Activated CD4-positive, alpha-beta T cell treated with anti-CD3 and anti-CD28 coated beads for 48 hours (primary cell): ENCODE measurements at places on chromosomes 1 and 21.

DNA sequence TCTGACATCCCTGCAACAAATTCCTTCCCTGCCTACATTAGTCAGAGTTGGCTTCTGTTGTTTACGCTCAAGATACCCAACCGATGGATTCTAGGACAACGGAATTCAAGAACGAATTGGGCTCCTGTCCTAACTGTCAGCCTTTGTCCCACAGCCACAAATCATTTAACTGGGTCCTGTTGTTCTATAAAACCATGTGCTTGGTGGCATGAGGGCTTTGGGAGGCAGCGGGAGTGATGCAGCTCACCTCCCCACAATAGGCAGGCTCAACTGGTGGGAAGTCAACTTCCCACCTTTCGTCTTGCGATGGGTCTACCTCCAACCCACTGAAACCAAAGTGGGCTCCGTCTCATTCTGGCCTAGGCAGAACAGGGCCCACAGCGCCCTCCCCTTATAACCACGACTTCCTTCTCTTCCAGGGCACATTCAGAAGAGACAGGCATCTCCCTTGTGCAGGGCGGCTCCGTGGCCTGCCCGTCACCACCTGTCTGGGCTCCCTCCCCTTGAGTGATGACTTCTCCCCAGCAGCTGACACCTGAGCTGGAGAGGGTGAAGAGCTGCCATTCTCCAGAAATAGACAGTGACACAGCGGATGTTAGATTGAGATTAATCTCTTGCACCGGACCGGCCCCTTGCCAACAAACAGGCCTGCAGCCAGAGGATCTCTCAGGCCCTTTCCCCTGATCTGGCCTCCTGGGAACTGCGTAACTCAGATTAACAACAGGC lies 26.5 kb downstream of the LRRC38 start:
- no peak for DNase-seq

DNA sequence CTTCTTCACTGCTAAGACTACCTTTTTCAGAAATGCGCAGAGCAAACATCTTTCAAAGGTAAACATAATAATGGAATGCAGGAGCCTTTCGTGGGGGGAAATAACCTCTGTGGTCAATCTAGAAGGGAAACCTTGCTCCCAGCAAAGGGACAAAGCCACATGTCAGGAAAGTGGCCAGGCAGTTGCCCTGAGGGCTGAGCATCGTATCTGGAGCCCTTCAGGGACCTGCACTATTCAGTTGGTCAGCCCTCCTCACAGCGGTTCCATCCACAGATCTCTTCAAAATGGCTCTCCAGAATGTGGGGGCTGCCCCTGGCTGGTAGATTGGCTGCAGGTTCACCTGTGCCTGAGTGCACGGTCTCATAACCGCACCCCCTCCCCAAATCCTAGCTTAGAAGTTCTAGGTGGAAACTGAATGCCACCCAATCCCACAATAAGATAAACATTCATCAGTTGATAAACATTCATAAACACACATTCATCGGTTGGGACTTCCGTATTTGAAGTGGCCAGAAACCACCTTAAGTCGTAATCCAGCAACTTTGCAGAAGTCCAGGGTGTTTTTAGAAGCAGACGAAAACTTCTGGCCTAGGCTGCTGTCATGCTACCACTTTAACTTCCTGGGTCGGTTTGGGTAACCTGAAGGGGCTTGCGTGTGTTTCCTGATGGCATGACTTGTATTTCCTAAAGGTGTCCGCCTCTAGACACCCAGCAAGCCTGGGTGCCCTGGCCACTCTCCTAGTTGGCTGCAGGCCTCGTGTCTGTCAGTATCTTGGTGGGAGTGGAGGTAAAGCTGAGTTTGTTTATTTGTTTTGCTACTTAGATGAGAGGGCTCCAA lies 50.5 kb downstream of the RASSF5 start:
- DNase-seq: peak; percentile 51

DNA sequence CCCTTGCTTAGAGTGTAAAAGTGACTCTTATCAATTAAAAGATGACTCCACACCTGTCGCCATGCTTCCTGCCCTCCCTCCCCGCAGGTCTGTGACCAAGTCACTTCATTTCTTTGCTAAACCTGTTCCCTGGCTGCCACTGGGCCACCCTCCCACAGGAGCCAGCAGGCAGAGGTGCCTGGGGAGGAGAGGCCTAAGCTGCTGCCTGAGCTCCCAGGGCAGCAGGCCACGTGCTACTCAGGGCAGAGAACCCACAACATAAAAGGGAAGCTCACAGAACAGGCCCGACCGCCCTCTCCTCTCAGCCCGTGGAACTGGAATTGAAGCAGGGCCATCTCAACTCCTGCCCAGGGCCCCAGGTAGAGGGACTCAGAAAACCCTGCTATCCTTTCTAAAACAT lies 4.9 kb downstream of the C1orf198 start:
- no peak for DNase-seq

DNA sequence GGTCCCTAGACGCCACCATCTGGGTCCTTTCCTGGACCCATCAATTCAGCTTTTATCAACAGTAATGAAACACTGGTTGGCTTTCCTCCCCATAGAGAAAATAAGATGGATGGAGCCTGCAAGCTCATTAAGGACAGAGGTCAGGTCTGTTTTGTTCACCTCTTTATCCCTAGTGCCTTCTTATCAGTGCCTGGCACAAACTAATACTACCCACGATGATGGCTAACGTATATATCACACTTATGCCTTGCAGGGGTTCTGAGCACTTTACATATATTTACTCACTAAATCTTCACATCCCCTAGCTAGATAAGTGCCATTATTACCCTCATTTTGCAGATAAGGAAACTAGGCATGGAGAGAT lies 5.1 kb upstream of the UBXN10 start:
- DNase-seq: no peak

DNA sequence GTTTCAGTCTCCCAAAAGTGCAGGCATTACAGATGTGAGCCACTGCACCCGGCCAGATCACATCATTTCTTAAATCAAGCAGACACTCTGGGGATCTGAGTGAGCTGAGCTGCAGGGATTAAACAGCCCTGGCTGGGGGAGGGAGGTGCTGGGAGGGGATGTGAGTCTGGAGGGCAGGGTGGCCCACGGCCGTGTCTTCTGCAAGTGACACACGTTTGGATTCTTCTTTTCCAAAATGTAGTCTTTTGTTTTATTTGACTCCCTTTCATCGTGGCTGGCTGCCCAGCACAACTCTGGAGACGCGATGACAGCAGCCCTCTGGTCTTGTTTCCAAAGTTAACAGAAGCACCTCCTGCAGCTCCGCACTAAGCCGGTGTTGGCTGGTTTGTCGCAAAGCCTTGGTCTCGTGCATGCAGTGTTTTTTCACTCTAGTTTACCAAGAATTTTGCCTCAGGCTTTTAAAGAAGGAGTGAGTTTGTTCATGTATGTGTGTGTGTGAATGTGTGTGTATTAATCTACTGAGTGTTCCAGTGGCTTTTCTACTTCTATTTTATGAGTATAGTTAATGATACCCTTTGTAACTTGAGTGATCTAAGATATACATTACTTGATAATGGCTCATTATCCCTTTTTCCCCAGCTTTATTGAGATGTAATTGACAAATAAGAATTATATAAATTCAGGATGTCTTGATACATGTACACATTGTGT lies 2.8 kb upstream of the KRTAP10-5 start:
- DNase-seq: no peak

- DNase-seq: no peak
Observed at GRCh38 chr1:26411624-26412074, 1.0 kb downstream of the LIN28A start.

- DNase-seq: no peak
Observed at GRCh38 chr21:45765375-45765774, 121.8 kb downstream of the PCBP3 start.

GRCh38 chr1:201719812-201720521 lies 109.0 kb upstream of the IPO9 start:
- DNase-seq: no peak

DNA sequence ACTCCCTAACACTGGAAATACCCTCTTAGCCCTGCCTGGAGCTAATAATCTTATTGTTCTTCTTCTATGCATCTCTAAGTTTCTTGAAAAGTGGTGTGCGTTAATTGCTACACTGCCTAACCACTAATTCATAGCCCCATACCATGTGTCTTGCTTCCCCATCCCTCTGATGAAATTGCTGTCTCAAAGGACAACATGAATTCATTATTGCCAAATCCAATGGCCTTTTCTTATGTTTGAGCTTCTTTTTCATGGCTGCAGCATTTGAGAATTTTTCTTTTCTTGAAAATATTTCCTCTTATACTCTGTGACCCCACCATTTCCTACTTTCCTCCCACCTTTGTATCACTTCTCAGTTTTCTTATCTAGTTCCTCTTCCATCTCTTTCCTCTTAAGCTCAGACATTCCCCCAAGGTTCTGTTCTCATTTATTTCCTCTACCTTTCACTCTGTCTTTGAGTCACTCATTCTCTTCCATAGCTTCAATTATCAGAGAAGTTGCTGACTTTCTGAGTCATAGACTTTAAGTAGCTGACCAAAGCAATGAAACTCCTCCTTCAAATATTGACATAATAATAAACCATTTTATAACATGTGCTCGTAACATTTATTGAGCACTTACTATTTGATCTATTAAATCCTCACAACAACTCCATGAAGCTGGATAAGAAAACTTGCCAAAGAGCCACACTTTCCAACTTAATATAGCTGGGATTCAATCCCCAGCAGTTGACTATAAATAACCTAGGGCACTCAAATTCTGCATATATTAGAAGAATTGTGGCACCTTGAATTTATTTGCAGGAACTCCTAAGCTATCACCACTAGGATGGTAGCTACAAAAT lies 35.5 kb upstream of the ATP6V1G3 start:
- no peak for DNase-seq
